Lung microvascular endothelial cell (primary cell): ENCODE measurements at places on chromosomes 1 and 21. TPM values are rescaled to one million over a fixed set of nuclear protein-coding genes. Genes with fewer than 3 reads are reported as not detected.

The SRSF11 gene
- total RNA-seq, result 62.3 and 76.0 TPM in 2 replicates

The SDHB gene
- total RNA-seq, result 139 and 146 TPM in 2 replicates

DNA sequence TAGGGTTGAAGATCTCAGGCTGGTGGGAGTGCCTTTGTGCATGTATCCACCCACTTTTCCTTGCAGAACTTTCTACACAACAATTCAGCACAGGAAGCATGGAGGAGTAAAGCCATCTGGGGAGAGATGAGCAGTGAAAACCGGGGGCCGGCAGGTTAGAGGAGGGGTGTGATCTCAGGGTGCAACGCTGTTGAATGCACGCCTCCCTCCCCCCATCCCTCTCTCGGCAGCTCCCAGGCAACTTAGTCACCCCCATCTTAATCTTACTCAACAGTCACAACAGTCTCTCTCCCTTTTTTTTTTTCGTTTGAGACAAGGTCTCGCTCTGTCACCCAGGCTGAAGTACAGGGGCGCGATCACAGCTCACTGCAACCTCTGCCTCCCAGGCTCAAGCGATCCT lies 16.6 kb upstream of the ABCG1 start:
- no peak for DNase-seq

GRCh38 chr1:225754940-225755641 lies 22.5 kb upstream of the SRP9 start:
- peak; percentile 24 for DNase-seq

GRCh38 chr21:36701756-36702621 lies 3.1 kb downstream of the SIM2 start:
- peak; percentile 54 for DNase-seq
